ENCODE measurements at places on chromosomes 2 and 18.

- no peak for DNase-seq
Measured at GRCh38 chr2:112520234-112520783, 22.0 kb upstream of the POLR1B start.

DNA sequence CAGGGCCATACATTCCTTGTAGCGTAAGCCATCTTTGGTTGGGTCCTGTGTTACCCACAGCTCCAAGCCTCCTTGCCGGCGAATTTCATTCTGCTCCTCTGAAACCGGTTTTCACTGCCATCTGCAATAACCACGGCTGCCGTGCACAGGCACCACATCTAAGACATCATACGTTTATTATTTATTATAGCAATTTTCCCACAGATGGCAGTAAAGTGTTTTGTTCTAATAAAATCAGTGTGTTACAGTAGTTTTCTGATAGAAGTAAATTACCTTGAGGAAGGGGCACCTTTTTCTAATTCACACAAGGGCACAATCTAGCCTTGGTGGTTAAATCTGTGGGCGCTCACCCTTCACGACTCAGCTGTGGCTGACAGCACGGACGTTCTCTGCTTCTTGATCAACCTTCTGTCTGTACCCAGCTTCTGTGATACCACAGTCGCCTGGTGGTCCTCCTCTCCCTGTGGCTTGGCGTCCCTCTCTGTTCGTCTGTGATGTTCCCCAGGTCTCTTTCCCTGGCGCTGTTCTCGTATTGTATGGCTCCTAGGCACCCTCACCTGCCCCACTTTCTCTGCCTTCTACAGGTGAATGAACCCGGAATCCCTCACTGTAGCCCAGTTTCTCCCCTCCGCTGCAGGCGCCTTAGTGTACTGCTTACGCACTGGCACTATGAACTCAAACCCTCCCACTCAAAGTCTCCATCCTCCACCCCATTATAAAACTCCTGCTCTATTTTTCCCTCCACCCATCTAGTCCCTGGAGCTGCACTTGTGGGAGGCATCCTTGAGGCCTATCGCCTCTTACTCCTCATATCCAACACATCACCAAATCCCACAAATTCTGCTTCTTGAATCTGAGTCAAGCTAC lies 236.8 kb downstream of the DYSF start:
- no peak for DNase-seq

DNA sequence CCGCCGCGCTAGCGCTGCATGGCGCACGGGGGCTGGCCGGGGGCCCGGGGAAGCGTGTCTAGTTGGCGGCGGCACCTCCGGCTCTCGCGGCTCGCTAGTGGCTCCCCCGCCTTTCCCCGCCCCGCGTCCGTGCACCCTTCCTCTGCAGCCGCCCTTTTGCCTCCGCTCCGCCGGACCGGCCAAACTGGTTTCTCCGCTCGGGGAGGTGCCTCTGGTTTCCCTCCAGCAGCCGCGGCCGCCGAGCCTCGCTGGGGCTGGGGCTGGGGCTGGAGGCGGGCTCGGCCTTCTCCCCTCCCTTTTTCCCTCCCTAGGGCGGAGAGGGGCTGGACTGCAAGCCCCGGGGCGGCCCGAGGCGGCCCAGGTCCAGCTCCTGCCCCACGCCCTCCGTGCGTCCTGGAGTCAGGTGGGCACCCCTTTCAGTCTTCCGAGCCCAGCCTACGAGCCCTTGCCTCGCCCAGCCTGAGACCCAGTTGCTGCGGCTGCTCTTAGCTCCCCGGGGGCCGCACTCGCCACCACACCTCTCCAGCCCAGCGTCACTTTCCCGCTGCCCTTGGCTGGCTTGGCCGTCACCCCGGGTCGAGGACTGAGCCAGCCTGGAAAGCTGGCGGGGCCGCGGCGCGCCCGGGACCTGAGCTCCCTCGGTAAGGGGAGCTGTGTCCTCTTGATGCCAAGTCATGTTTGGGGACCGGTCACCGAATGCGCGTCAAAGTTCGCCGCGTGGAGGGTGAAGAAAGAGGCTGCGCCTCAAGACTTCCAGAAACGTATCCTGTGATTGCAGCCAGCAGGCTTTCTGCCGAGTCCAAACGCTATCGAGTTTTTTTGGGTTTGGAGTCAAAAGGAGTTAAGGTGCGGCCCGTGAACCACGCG lies at the start of gene ATP8B1:
TSS of gene ATP8B1 (minus strand) at position 213 of the 867 bp plus-strand sequence. CDS start 71,508 bp downstream, outside the sequence.
- DNase-seq, result no peak

DNA sequence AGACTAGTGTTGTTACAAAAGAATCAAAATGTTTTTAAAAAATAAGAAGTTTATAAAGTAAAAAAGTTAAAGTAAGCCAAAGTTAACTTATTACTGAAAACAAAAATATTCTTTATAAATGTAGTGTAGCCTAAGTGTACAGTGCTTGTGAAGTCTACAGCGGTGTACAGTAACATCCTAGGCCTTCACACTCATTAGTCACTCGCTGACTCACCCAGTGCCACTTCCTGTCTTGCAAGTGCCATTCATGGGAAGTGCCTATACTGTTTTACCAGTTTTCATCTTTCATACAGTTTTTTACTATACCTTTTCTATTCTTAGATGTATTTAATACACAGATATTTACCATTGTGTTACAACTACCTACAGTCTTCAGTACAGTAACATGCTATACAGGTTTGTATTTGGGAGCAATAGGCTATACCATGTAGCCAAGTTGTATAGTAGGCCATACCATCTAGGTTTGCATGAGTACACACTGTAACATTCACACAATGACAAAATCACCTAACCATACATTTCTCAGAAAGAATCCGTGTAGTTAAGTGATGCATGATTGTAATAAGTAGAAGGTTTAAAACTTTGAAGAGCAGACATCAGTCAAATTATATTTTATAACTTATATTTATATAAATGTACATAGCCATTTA lies 13.4 kb downstream of the SERPINB7 start:
- DNase-seq, result no peak

- DNase-seq, result no peak
Measured at GRCh38 chr2:63850649-63851048, 9.0 kb downstream of the UGP2 start.

- DNase-seq, result no peak
Measured at GRCh38 chr2:178292586-178292985, 98.3 kb downstream of the OSBPL6 start.

GRCh38 chr2:64727013-64727767 lies 73.5 kb upstream of the SERTAD2 start:
- no peak for DNase-seq

GRCh38 chr2:105330681-105331375 lies 1.3 kb upstream of the TGFBRAP1 start:
- no peak for DNase-seq

DNA sequence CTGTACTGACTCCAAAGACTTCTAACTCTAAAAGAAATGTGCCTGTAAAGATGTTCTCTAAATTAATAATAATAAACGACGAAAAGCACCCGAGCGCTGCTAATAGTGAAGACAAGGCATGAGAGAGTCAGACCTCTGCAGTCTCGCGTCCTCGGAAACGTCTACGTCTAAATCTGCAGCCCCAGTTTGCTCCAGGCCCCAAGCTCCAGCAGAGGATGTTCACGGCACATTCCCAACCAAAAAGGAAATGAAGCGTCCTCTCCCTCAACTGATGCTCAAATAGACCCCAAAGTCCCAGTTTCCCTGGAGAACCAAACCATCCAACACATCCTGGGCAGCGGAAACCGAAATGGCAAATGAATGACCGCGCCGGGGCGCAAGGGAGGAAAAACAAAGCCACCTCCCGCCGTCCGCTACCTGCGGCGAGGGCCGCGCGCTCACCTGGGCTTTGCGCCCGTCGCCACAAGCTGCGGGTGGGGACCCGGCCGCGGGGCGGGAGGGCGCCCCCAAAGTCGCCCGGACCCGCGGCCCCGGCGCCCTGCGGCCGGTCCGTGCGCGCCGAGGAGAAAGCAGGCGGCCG lies 47.1 kb upstream of the CCDC150 start:
- no peak for DNase-seq

DNA sequence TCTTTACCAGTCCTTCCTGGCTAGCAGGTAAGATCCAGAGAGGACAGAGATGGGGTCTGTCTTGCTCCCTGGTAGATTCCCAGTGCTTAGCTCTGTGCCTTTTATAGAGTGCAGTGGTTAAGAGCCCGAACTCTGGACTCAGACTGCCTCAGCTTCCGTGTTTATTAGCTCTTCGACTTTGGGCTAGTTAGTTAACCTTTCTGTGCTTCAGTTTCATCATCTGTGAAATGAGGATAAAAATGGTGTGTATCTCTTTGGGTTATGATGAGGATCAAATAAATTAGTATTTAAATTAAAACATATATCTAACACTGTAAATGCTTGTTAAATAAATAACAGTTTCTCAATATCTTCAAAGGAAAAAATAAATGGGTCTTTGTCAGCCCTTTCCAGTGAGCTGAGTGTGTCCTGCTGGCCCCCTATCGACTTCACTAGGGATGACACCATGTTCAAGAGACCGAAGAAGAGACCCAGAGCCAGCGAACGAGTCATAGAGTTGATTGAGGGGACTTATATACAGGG lies 38.2 kb downstream of the CERS6 start:
- DNase-seq, result no peak

DNA sequence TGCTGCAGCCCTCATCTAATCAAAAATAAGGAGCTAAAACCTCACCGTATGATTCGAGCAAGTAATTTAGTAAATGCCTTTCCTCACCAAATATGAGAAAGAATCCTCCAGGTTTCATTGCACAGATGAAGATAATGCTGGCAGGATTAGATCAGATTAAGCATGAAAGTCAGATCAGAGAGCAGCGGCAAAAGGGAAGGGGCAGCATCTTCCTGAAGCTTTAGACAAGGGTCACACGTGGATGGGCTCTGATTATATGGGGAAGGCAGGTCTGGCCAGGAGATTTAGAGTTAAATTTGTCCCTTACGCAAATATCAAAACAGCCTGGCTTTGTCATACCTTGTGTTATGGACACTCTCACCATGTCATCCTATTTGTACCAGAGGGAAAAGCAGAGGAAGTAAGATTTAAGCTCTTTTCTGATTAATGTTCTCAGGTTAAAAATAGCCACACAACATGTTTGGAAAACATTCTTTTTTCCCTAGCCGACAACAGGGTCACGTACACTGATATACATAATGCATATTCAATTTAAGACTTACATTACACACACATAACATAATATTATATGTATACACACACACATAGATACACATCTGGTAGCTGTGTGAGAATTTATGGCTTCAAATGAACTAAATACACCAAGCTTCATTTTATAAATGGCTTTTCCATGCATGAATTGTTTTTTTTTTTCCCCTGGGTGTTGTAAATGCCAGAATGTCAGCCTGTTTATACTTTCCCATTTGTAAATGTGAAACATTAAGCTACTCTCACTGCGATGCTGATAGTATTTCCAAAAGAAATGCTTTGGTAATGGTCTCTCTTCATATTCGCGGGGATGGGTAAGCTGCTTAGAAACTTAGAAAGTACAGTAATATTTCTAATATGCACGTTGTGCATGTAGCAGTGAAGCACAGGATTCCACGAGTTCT lies 196.3 kb upstream of the SIX3 start:
- no peak for DNase-seq

- DNase-seq, result no peak
Measured at GRCh38 chr2:234001380-234002160, 48.9 kb upstream of the SPP2 start.

DNA sequence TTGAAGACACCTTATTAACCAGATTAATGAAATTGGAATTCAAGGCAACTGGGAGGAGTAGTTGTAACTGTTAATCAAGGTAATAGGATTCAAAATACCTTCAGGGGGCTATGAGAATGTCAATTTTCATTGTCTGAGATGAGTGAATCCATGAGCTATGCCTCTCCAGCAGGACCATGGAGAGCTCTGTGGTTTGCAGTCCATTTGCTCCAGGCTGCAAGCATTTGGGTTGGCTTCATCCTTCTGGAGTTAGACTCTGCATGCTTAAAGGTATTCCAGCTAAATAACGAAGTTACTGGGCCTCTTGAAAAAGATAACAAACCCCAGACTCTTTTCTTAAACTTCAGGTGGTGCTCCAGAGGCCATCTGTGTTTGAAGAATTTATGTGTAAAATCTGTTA lies 207.1 kb upstream of the SLC8A1 start:
- no peak for DNase-seq

DNA sequence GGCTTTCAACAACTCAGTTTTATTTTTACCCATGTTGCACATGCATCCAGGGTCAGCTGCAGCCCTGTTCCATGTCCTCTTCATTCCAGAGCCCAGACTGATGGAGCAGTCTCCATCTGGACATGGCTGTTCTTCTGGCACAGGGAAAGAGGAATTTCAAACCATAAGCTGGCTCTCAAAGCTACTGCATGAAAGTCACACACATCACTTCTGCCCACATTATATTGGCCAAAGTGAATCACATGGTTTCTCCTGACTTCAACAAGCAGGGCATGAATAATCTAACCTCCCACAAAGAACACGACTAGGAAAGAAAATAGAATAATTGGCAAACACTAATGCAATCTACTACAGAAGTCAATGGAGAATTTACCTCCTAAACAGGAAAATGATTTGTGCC lies 94.2 kb downstream of the FTCDNL1 start:
- no peak for DNase-seq

- DNase-seq, result no peak
Measured at GRCh38 chr2:206031162-206031784, 54.7 kb downstream of the INO80D start.

DNA sequence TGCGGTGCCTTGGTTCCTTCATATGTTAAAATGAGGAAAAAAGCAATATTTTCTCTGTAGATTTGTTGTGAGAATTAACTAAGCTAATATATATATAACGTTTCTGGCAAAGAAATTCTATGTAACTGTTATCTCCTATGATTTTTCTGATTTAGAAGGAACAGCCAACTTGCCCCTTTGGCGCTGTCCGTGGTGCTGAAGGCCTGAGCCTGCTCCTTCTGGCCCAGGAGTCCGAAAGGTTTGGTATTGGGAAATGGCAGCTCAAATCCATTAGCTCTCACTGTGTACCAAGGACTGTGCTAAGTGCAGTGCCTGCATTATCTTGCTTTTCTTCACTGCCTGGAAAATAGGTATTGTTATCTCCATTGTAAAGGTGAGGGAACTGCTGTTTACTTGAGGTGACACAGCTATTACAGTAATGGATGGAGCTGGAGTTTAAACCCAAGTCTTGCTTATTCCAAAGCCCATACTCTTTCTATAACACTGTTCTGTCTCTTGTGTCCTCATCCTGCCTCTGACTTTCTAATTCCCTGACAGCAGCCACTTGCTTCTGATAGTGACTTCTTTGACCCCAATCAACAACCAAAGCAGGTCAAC lies 52.2 kb downstream of the C1QL2 start:
- peak; percentile 4 for DNase-seq

- DNase-seq, result no peak
Measured at GRCh38 chr2:119252186-119253113, 28.8 kb downstream of the STEAP3 start.

- no peak for DNase-seq
Measured at GRCh38 chr18:9365406-9365805, 30.8 kb downstream of the TWSG1 start.

- DNase-seq, result no peak
Measured at GRCh38 chr18:45734944-45735343, 11.0 kb downstream of the SLC14A1 start.

DNA sequence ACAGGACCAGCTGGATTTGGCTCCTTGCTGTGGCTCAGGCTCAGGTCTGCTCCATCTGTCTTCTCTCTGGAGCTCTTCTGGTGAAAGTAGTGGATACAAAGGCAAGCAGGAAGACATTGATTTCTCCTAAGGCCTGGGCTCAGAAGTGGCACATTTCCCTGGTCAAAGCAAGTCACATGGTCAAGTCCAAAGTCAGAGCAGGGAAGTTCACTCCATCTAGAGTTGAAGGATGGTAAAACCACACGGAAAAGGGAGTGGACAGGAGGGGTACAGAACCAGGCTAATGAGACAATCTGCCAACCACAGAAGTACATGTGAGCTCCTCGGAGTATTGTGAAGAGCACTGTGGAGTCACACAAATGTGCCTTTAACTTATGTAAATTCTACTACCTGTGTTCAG lies 66.1 kb downstream of the MARCO start:
- no peak for DNase-seq

Data from activated naive CD4-positive, alpha-beta T cell (primary cell).